ENCODE measurements at places on chromosomes 2 and 18.

DNA sequence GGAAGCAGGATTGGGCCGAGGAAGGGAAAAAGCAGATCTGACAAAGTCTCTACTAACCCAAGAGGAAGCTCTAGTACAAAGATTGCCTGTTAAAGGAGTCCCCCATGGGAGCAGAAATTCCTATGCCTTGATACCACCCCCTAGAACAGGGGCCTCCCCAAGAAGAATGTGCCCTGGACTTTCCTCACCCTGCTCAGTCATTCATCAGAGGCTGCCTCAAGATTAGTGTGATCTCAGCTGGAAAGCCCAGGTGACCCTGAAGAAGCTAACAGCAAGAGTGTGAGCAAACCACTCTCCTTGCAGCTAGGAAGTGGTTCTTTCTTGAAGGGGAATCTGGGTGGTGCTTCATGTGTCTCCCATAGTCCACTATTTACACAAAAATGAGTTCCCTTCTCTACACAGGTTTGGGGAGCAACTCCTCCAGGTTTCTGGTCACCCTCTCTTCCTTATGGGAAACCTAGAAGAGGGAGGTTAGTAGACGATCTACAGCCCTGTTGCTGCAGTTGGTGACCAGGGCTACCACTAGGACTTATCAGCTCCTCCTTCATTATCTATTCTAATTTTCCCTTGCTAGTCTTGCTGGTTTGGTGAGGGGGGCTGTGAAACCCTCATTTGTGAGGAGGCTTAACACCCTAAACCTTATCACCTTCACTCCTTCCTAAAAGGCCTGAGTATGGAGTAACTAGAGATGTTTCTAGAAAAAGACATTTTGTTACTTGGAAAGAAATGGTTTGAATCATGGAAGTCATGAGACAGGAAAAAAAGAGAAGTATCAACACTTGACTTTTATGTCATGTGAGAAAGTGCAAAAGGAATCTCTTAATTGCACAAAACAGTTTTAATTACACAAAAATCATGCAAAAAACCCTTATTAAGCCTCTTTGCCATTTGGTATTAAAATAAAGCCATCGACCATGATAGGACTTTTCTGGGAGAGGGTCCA lies 2.9 kb upstream of the WDR7 start:
- no peak for DNase-seq

- DNase-seq: no peak
Measured at GRCh38 chr2:141692829-141693228, 438.0 kb downstream of the LRP1B start.

- DNase-seq: no peak
Measured at GRCh38 chr2:58289029-58289428, 47.9 kb upstream of the FANCL start.

- DNase-seq: no peak
Measured at GRCh38 chr2:230932556-230933511, 7.8 kb upstream of the GPR55 start.

GRCh38 chr18:48074929-48075706 lies 144.7 kb upstream of the SMAD2 start:
- no peak for DNase-seq

GRCh38 chr2:130986890-130987493 lies 106.3 kb downstream of the FAM168B start:
- no peak for DNase-seq

- DNase-seq: no peak
Measured at GRCh38 chr2:224369028-224369632, 32.8 kb downstream of the FAM124B start.

GRCh38 chr18:11251229-11251890 lies 102.0 kb upstream of the PIEZO2 start:
- no peak for DNase-seq

DNA sequence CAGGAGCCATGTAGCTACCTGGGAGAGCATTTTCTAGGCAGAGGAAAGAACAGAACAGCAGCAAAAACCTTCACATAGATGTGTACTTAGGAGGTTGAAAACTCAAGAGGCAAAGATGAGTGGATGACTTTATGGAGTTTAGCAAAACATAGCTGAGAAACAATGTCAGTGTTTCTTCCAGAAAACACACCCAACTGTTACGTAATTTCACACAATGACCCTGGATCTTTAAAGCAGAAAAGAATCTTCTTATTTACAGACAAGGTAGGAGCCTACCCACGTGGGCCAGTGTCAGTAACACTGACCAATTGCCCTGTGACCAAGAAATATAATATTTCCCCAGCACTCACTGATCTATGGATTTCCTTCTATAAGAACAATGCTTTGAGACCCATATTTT lies 254.6 kb downstream of the CDH20 start:
- DNase-seq: no peak

DNA sequence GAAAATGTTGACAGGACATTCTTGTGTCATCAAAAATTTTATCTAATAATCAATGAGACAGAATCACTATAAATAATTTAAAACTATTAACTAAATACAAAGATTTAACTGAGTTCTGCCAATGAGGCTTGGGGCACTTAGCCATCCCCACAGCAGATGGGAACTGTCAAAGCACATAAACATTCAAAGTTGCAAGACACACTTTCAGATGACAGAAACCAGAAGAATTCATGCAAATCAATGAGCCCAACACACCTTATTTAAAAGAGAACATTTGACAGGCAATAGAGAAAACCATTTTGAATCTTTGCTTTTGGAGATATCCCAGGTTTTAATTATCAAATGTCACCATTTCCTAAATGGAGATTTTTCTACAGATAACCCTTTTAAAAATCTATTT lies 566.2 kb downstream of the IRS1 start:
- DNase-seq: no peak

DNA sequence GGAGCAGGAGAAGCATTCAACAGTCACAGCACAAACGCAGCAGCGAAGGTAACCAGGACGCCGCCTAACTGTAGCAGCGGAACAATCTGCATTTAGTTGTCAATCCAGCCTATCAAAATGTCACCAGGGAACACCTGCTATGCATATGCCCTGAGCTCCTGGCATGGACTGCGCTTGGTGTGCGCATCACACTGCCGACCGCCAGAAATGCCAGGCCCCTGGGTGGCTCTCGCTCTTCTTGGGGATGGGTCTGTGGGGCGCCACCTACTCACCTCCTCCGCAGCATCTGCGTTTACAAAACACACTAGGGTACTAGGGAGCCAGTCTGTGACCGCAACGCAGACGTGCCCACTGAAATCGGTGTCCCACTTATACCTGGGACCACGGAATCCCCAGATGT lies 31.7 kb downstream of the ZNF516 start:
- DNase-seq: no peak

- DNase-seq: no peak
Measured at GRCh38 chr2:199336546-199336945, 121.2 kb downstream of the SATB2 start.

GRCh38 chr2:102637358-102637757 lies 18.0 kb downstream of the SLC9A2 start:
- DNase-seq: no peak

GRCh38 chr2:199428291-199428690 lies 29.4 kb downstream of the SATB2 start:
- DNase-seq: no peak

GRCh38 chr2:100520224-100520623 lies 42.6 kb upstream of the PDCL3 start:
- no peak for DNase-seq

DNA sequence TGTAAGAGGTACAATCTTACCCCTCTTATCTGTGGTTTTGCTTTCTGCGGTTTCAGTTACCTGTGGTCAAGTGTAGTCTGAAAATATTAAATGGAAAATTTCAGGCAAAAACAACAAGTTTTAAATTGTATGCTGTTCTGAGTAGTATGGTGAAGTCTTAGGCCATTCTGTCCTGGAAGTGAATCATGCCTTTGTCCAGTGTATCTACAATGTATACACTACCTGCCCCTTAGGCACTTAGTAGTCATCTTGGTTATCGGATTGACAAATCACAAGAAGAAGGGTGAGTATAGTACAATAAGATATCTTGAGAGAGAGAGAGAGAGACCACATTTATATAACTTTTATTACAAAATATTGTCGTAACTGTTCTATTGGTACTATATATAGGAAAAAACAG lies 43.5 kb downstream of the RAB3GAP1 start:
- no peak for DNase-seq

DNA sequence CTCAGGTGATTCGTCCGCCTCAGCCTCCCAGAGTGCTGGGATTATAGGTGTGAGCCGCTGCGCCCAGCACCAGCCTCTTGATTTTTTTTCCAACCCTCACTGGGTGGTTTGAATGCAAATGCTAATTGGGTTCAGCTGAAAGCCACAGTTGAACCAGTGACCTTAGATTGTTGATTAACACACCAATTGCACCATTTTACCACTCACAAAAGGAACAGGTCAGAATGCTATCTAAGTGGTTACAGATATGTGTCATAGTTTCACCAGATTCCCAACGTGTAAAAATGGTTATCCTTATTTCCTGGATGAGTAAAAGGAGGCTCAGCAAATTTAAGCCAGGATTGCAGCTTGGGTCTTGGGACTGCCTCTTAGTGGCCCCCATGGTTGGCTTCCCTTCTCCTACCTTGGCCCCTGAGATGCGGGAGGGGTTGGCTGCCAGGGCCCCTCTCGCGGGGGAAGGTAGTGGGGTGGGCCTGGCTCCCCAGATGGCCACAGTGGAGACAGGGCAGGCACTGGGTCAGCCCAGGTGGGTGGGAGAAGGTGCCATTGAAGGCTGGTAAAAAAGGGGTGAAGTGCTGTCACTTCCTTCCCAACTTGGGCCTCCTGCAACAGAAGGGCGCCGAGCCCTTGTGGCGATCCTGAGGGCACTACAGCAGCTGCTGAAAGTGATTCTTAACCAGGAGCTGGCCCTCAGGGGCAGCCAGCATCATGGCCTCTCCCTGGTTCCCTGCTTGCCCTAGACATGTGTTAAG lies 164.9 kb upstream of the HAAO start:
- no peak for DNase-seq

GRCh38 chr2:45734952-45735351 lies 83.5 kb downstream of the PRKCE start:
- no peak for DNase-seq

GRCh38 chr2:2826621-2827020 lies 495.5 kb upstream of the MYT1L start:
- no peak for DNase-seq

DNA sequence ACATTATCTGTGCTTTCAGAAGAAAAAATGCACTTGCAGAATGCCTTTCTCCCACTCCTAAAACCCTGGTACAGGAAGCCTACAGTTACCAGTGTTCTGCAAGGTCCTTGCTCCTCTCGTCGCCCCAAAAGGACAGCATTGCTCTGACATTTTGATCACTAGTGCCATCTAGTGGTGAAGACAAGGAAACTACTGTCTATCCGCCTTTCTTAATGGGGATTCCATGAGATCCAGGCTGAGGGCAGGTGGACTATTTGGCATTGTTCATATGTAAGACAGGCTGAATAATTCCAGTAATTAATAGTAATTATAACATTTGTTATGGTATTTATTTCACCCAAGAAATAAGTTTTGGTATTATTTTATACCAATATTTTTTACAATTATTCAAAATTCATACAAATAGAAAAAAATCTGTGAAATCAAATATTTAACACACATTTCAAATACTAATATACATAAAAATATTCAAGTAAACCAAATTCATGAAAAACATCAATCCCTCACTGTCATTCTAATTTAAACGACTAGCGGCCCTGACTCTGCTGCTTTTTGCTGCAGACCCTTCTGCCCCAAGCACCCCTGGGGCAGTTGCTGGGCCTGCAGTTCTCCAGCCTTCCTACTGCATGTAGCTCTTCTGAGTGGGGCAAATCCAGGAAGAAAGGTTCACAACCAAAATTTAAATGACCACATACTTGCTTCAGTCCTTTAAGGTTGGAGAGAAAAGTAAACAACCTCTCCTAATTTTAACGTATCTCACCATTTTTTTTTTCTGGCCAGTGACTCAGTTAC lies 19.0 kb downstream of the TPGS2 start:
- DNase-seq: peak; percentile 57

- DNase-seq: no peak
Measured at GRCh38 chr2:68779595-68779994, 45.0 kb downstream of the ARHGAP25 start.

GRCh38 chr2:151334082-151334815 lies 23.1 kb upstream of the TNFAIP6 start:
- no peak for DNase-seq

- no peak for DNase-seq
Measured at GRCh38 chr2:187171318-187171717, 276.7 kb downstream of the CALCRL start.

- peak; percentile 18 for DNase-seq
Measured at GRCh38 chr2:47569658-47570475, 166.9 kb downstream of the MSH2 start.

DNA sequence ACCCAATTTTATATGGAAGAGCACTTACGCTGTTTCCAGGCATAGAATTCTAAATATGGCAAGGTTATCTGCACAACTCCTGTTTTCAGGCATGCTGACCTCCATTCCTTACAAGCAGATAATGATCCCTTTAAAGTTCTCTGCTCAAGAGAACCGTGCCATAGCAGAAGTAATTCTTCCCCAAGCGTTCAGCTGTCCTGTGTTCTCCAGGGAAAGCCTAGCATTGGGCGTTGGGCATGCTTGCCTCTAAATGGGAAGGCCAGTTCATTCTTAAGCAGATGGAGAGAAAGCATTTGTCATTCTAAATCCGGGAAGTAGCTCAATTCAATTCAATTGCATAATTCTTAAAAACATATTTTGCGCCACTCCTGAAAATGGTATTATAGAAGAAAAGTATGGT lies 55.7 kb upstream of the EML4 start:
- DNase-seq: no peak

GRCh38 chr2:143463719-143464118 lies 334.5 kb downstream of the ARHGAP15 start:
- no peak for DNase-seq

GRCh38 chr18:70377857-70378701 lies 89.2 kb downstream of the SOCS6 start:
- DNase-seq: no peak

- DNase-seq: no peak
Measured at GRCh38 chr2:30310955-30311354, 79.6 kb downstream of the LBH start.

Measured in memory B cell (primary cell).